ENCODE measurements at places on chromosomes 12 and 14.
A peak's percentile ranks its signal among the peaks of the same experiment; 100 is the strongest.

GRCh38 chr12:113262710-113263109 lies 41.4 kb downstream of the TPCN1 start:
- H3K4me3 ChIP-seq = no peak overlapping the region
- H3K27ac ChIP-seq = peak overlapping the region; percentile 73
- no peak for DNase-seq
- no peaks in the 10 kb centered on the region for H3K27me3 ChIP-seq
- H3K36me3 ChIP-seq = peaks cover 8% of the 10 kb centered on the region
- H3K4me1 ChIP-seq = peaks cover 52% of the 10 kb centered on the region

DNA sequence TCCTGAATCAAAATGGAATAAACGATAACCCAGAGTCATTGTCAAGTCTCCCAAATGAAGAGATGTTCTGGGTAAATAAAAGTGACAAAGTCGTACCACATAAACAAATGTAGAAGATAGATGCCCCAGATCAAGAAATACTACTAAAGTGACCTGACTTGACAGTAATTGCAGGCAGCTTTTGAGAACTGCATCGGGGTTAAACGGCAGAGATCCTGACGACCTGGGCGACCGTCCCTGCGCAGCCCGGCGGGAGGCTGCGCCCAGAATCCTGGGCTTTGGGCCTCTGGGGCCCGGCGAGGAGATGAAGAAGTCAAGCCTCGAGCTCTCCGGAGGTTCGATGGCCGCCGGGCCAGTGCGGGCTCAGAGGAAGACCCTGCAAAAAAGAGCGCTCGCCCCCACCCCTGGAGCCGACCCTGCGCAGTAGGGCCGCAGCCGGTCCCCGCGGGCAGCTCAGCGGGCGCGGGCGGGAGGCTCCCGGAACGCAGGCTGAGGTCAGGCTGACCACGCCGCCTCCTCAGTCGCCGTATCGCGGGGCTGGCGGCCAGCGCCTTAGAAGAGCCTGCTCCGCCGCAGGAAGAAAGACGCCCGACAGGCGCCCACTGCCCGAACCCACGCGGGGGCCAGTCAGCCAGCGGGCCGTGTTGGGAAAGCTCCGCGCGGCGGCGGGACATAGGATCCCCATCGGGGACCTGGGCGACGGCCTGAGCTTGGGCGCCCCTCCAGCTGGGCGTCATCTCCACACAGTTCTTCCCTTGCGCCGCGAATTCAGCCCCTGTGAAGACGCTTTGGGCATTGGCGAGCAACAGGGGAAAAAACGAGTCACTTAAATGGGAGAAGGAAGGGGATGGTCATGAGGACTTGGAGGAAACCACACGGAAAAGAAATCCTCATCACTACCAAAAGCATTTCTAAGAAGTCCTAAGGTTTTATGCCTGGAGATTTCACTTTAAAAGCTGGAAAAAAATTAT lies 16.0 kb downstream of the NKX2-1 start:
- H3K27me3 ChIP-seq = peaks cover 3% of the 10 kb centered on the region
- H3K36me3 ChIP-seq = no peaks in the 10 kb centered on the region
- DNase-seq = no peak
- H3K4me3 ChIP-seq = no peak overlapping the region
- no peak overlapping the region for H3K27ac ChIP-seq

DNA sequence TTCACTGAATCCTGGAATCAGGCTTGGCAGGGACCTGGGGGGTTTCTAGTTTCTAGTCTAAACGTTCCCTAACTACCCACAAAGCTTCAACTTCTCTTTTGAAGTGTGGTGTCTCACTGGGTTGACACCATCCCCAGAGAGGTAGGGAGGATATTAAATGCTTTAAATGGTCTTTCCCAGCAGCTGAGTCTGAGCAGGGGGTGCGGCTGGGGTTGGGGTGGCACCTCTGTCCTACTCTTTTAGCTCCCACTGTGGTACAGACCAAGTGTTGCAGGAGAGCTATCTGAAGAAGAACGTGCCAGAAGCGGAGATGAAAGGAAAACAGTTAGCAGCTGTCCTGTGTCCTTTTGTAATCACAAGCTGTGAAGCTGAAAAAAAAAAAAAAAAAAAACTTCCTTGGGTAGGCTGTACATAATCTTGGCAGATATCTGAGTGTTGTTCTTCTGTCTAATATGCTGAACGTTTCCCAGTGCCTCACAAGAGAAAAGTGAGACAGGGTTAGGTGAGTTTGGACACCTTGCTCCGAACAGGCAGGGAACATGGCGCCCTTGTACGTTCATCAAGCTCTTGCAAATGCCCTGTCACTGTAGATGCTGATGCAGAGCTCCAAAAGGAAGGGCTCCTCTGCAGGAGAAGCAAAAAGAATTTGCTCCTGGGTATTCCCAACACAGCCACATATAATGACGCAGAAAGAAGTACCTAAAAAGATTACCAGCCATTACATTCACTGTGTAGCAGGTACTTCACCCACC lies 447.2 kb downstream of the APAF1 start:
- no peak overlapping the region for H3K4me3 ChIP-seq
- H3K36me3 ChIP-seq = no peaks in the 10 kb centered on the region
- no peak for DNase-seq
- no peaks in the 10 kb centered on the region for H3K27me3 ChIP-seq
- H3K27ac ChIP-seq = no peak overlapping the region

- peaks cover 28% of the 10 kb centered on the region for H3K36me3 ChIP-seq
- no peak overlapping the region for H3K27ac ChIP-seq
- H3K27me3 ChIP-seq = no peaks in the 10 kb centered on the region
- H3K4me1 ChIP-seq = peaks cover 11% of the 10 kb centered on the region
These were observed 124.0 kb downstream of the ESR2 start for GRCh38 chr14:64170181-64170580.

DNA sequence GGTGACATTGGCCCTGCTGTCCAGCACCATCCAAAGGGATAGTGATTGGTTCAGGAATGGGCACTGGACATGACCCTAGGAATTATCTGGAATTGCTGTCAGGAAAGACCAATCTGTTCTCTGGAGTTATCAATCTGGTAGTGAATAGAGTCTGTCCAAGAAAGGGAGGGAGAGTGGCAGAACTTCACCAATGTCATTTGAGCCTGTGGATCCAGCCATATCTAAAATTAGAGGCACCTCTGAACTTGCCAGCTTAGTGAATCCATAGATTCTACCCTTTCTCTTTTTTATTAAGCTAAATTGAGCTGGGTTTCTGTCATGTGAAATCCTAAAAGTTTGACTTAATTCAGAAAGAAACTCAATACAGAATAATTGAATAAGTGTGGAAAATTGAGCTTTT lies 93.9 kb downstream of the NKX2-1 start:
- no peaks in the 10 kb centered on the region for H3K27me3 ChIP-seq
- no peak for DNase-seq
- H3K27ac ChIP-seq = no peak overlapping the region
- H3K36me3 ChIP-seq = no peaks in the 10 kb centered on the region

DNA sequence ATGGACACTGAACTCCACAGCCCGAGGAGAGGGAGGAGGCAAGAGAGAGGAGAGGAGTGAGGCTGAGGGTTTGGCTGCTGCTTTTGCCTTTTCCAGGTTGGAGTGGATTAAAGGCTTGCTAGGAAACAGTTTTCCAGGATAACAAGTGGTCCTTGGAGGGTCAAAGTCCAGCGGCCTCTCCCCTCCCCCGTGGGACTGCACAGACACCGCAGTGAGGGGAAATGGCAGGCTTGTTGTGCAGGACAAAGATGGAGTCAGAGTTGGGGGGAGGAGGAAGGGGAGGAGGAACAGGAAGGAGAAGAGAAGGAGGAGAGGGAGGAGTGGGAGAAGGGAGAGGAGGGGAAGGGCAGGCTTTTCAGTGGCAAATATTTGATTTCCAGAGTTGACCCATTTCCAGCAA lies 245.5 kb downstream of the RBM19 start:
- H3K4me3 ChIP-seq = no peak overlapping the region
- H3K27ac ChIP-seq = no peak overlapping the region
- DNase-seq = no peak
- no peaks in the 10 kb centered on the region for H3K27me3 ChIP-seq

- H3K4me1 ChIP-seq = no peaks in the 10 kb centered on the region
- H3K4me3 ChIP-seq = no peak overlapping the region
- H3K36me3 ChIP-seq = no peaks in the 10 kb centered on the region
- no peak for DNase-seq
- H3K27ac ChIP-seq = no peak overlapping the region
These were observed 146.1 kb downstream of the PAX9 start for GRCh38 chr14:36807727-36808126.
